Stimulated activated CD8-positive, alpha-beta memory T cell treated with anti-CD3 and anti-CD28 coated beads, Interleukin-4, amount 100 ng/mL, for 1 hour (primary cell): ENCODE measurements at places on chromosomes 11 and 22.

DNA sequence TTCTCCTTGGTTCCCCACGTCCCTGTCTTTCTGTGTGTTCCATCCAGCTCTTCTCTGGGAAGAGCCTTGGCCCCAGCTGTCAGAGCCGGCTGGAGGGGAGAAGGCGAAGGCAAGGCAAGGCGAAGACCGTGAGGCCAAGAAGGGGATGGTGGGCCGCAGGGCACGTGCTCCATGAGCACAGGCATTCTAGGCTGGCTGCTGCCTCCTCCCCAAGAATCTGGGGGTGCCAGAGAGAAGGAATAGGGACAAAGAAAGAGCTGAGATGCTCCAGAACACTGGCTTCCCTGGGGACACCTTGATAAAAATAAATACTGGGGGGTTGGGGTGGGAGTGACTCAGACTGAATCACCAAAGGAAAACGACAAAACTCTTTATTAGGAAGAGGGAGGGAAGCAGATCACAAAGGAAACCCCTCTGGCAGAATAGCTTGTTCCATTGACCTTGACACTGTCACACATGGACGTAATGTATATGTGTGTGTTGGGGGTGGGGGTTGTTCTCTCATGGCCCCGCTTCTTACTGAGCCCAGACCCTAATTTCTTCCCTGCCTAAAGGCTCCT, 52.5 kb downstream of the NECTIN1 start:
- DNase-seq = no peak

DNA sequence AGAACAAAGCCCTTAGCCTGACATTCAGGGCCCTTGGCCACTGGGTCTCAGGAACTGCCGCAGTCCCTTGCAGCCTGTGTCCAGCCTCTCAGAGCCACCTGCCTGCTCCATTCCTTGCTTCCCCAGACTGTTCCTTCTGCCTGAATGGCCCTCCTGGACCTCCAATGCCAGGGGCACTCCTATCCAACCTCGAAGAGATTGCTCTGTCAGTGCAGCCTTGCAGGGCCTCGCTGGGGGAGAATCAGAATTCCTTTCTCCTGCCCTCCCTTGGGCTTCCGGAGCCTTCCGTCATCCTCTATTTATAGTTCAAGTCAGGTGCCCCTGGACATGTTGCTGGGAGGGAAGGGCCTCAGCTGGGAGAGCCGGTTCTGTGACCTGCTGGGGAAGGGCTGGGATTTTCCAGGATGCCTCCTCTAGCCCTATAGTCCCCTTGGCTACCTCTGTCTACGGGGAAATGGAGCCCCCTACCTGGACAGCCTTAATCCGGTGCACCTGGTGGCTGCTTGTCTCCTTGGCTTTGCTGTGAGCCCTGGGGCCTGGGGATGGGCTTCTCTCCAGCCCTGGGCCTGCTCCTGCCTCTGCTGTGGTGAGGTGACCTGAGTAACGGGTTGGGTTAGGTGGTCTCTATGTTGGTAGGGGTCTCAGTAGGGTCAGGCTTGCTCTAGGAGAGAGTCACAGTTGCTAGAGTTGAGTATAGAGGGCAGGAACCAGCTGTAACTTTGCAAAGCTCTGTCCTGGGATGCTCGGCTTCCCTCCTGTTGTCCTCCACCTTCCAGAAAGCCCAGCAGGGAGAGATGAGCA, 45.9 kb upstream of the SYT7 start:
- DNase-seq = no peak

DNA sequence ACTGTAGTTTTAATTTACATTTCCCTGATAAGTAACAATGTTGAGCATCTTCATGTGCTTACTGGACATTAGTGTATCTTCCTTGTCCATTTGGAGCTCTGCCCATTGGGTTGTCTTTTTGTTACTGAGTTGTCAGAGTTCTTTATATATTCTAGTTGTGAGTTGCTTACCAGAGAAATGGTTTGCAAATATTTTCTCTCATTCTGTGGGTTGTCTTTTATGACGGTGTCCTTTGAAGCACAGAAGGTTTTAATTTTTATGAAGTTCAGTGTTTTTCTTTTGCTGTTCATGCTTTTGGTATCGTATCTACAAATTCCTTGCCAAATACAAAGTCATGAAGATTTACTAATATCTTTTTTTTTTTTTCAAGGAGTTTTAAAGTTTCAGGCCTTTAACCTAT, 42.4 kb downstream of the ZBTB44 start:
- no peak for DNase-seq

DNA sequence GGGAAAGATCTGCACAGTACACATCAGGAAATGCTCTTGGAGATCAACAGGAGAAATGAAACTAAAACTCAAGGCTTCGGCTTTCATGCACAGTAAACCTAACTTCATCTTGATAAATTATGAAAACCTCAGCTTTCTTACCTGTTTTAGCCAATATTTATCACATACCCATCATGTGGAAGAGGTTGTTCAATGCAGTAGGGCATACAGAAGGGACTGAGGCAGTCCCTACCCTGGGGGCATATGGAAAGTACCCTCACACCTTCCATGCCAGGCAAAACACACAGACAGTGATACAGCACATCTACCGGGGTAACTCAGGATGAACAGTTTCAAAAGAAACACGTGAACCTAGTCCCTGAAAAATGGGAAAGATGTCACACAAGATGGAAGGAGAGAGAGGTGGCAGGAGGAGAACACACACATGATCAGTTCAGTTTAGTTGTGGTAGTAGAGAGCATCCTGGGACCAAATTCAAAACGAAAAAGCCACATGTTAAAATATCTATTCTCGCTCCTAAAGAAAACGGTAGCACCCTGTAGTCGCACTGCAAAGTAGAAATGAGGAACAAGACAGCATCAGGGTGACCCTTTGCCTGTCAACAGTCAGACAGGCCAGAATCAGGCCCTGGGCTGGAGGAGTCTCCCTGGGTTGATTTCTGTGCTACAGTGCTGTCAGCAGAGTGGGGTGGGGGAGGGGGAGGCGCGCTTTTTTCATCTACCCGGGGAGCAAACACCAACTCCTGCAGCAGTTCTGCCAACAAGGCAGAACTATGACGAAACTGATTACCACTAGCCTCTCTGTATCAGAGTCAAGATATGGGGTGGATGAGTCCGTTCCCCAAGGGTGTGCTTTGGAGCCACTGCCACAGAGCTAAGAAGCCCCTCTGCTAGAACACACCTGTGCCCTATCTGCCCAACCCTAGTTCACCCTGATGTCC, 1.3 kb downstream of the HIRA start:
- DNase-seq = no peak

GRCh38 chr11:5684646-5685362, at the start of gene TRIM5:
TSS of gene TRIM5 (minus strand) at chr11:5685074. CDS start at chr11:5680177, 4,897 bp downstream.
- DNase-seq = peak; percentile 63

DNA sequence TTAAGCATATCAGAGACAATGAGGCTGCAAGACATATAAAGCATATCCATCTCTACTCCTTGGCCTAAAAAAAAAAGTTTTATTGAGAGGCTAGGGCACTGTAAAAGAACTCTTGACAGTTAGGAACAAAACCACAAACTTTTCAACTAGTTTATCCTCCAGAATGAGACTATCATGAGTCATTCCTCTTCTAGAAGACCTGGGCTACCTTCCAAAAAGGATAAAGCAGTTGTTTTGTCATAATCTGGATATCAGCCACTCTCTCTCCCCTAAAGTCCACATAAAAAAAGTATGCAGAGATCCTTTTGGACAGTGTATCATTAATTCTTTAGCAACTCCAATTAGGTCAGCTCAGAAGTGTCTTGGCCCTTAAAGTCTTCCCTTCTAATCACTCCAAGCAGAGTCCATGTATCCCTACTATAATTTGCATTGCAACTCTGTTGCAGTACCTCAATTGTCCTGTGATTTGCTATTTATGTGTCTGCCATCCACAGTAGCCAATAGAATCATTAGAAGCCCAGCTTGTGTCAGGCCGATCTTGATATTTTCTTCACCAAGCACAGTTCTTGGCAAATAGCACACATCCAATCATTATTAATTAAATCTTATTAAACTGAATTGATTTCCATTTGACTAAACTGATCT, 10.4 kb downstream of the OR51T1 start:
- DNase-seq = no peak

DNA sequence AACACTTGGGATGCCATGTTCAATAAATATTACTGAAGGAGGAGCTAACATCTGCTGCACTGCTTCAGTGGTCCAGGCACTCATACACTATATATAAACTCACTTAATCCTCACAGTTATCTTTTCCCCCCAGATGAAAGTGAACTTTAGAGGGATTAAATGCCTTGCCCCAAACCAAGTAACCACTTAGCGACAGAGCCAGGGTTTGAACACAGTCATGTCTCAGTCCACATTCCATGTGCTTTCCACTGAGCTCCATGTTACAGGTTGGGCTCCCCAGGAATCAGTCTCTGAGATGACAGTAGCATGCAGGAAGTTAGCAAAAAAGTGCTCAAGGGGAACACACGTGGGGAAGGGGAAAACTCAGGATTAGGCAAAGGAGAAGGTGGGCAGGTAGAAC, 59.3 kb downstream of the ENDOD1 start:
- DNase-seq = no peak

- no peak for DNase-seq
These were observed 117.7 kb upstream of the SORL1-AS1 start for GRCh38 chr11:121570453-121570852.

DNA sequence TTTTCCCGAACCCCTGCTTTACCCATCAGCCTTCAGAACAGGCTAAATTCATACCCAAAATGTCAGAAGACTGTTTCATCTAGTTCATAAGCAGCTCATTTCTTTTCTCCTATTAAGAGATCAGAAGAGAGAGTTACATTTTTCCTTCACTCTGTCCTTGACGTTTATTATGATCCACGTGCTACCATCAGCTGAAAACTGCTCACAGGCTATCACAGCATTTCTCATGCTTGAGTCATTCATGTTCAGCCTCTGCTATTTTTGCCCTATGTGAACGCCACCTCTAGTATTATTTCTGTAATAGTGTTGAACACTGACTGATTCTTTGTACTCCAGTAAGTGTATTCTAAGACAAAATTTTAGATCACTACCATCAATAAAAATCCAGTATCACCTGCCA, 51.9 kb downstream of the SLC1A2 start:
- DNase-seq = no peak

DNA sequence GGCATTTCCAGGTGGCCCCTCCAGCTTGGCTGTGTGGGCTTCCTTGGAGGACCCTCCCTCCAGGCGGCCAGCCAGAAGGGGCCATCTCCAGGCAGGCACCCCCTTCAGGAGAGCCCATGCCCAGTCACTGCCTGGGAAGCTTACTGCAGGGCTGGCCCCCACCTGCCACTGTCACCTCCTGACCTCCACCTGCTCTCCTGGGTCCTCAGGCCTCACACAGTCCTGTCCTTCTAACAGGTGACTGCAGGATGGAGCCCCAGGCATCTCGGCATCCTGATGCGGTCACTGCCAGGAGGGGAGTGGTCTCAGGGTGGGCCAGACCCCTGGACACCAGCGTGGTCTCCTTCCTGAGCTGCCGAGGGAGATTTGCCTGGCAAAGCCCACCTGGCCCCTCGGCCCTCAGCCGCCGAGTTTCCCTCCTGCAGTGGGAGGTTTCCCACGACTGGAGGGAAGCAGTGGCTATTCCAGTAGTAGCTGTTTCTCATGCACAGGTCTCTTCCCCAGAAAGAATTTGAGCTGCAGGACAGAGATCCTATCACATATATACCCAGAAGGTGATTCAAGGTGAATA, 13.0 kb downstream of the TBX1 start:
- DNase-seq = no peak

GRCh38 chr11:25068451-25068850, 571.6 kb downstream of the LUZP2 start:
- DNase-seq = no peak

DNA sequence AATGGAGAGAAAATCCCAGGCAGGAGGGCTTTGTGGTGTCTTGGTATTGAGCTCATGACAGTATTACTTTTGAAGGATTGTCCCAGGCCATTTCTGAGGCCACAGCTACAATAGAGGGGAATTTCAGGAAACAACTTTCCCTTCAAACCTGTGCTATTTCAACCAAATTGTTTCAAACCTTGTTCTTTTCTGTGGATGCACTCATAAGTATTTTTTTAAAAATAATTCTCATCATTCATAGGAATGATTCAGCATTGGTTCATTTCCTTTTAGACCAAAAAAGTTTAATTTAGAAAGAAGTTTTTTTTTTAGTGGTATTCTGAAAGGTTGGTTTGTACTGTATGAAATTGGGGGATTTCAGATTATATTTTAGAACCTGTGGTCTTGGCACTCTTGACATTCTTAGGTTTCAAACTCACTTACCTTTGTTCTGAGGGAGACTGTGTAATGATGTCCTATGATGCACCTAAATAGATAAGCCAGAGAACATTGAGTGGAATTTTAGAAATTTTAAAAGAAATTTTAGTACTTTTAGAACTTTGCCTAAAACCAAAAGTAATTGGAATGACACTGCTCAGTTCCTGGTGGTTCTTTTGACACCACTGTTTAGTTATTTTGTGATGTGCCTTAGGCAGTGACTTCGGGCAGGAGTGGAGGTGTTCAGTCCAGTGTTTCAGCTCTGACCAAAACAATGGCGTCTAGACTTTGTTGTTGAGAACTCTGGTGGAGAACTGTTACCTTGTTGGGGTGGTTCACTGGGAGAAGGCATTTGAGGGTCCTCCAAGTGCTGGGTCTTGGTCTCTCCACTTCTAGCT, 12.2 kb downstream of the TEAD1 start:
- DNase-seq = no peak

- DNase-seq = no peak
These were observed 119.4 kb upstream of the CLPB start for GRCh38 chr11:72553706-72554105.

DNA sequence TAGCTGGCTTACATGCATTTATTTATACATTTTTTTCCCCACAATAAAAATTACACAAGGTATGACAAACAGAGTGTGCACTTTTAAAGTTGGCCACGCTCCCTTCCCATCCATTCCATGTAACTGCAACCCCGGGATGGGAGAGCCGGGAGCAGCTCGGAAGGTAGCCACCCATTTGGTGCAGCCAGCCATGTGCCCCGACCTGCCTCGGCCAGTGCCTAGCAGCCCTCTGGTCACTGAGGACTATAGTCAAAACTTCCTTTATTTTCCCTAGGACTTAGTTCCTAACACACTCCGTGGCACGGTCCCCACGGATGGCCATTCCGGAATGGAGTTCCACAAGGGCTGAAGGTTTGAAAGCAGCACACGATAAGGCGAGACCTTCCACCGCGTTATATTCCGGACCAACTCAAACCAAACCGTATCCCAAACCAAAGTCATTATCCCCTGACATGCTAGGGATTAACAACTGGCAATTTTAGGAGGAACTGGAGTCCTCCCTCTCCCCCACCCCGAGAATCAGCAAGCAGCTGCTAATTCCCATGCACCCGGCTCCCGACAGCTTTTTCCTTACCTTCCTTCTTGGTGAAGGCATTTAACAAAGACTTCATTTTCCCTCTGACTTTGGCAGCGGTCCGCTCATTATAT, 426.4 kb downstream of the SHANK2 start:
- DNase-seq = no peak
